ENCODE measurements at places on chromosomes 6 and 20.

DNA sequence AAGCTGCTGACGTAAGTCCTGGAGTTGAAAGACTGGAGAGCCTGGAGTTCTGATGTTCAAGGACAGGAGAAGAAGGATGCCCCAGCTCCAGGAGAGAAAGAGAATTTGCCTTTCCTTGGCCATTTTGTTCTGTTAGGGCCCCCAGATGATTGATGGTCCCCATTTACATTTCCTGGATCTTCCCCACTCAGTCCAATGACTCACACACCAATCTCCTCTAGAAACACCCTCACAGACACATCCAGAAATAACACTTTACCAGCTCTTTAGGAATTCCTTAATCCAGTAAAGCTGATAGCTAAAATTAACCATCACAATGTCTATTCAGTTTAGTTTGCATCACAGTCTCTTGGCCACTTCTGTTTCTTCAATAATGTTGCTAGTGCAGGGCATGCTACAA, 260.2 kb upstream of the IRAK1BP1 start:
- no peak for DNase-seq

DNA sequence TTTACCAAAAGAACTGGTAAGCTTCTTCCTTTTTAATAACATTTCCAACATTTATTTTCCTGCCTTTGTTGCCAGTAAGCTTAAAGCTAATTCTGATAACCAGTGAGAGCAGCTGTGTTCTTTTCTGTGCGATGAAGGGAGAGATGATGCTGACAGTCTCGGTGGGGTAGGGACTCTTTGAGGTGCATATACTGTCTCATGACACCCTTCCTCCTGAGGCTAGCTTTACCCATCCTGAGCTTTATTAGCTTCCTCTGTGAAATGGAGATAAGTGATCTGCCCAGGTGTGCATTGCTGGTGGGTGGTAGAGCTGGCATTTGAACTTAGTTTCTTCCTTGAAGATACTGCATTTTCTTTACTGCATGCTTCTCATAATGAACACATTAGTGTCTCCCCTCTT, 92.5 kb downstream of the LRRC1 start:
- DNase-seq = no peak

DNA sequence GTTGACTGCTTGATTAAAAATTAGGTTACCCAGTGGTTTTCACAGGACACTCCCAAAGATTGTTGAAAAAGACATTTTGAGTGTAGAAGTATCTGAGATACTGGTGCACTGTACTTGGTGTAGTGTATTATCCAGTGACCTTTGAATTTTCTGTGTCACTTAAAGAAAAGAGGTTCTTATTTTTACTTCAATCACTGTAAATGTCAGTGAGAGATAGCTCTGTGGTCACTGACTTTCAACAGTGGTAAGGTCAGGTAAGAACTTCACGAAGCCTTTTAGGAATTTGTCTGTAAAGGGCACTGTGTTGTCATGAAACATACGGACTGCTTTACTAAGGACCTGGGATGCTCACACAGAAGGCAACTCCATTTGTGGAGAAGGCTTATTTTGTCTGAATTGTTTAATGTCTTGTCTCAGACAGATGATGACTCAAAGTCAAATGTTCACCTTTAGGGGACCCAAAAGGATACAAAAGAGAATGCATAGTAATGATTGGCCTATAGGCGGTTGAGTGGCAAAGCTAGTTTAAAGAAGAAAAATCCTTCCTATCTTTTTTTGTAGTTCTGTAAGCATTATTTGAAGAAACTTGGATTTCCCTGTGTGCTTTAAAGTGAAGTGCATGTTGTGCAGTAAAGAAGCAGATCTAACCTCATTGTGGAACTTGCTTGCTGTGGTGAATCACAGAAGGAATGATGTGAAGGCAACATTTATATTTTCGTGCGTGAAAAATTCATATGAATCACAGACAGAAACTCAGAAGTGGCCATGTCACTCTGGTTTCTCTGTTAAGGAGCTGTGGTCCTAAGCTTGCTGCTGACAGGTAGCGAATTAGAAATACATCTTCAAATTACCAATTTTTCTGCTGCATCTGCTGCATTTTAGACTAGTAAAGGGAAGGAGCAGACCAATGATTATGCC, 47.3 kb downstream of the ZFAND3 start:
- DNase-seq = no peak

DNA sequence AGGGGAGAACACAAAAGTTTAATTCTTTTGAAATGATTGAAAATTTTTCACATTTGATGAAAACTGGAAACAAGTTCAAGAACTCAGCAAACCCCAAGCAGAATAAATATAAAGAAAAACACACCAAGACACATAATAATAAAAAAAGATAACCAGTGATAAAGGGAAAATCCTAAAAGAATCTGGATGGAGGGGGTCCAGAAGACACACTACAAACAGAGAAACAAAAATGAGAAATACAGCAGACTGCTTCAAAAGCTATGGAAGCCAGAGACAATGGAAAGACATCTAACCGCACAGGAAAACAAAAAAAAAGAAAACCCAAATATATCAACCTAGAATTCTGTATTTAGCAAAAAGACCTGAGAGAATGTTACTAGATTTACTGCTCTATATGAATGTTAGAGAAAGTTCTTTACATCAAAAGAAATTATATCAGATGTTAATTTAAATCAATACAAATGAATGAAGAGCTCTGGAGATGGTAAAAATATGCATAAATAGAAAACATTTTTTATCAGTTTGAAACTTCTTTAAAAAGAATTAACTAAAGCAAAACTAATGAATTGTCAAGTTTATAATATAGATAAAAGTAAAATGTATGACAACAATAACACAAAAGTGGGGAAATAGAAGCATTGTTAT, 310.7 kb upstream of the PREP start:
- DNase-seq = no peak
